ENCODE measurements at places on chromosomes 1 and 21.

- no peak for DNase-seq
Observed at GRCh38 chr1:17915511-17916197, 160.5 kb downstream of the ACTL8 start.

GRCh38 chr1:64508629-64509028, 38.7 kb downstream of the CACHD1 start:
- DNase-seq: no peak

DNA sequence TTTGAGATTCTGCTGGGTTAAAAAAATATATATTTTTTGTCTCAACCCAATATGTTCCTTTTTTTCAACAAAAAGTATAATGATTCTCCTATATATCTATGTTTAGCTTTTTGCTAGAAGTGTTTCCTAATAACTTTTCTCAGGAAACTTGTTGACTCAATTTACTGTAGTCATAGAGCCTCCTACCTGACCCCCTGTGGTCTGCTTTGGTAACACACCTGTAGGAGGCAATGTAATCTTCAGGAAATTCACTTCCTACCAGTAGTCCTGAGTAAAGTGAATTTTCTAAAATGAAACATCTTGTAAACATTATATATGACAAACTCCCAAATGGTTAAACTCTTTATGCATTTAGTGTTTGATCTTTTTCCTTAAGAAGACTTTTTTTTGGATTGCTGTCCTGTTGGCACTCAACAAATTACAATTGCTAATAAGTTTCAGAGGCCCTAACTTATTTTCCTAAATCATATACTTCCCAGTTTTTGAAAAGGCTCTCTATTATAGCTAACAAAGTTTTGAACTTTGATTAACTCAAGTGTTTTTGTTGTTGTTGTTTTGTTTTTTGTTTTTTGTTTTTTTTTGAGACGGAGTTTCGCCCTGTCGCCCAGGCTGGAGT, 118.3 kb downstream of the OLFML2B start:
- no peak for DNase-seq

DNA sequence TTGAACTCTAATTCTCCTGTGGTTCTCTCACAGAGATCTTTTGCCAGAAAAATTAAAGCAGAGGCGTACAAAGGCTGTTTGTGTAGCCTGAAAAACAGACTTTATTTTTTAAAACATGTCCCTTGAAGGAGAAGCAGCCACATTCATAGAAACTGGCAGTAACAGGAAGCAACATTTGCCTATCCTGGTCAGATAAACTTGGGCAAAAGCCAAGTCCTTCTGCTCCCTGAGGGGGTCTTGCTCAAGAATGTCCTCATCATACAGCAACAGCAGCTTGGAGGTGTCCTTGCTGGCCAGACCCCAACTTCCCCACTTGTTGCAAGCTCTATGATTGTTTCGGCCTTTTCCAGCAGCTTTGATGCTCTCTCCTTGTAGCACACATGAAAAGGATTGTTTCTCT, 36.3 kb downstream of the MSTO1 start:
- no peak for DNase-seq

DNA sequence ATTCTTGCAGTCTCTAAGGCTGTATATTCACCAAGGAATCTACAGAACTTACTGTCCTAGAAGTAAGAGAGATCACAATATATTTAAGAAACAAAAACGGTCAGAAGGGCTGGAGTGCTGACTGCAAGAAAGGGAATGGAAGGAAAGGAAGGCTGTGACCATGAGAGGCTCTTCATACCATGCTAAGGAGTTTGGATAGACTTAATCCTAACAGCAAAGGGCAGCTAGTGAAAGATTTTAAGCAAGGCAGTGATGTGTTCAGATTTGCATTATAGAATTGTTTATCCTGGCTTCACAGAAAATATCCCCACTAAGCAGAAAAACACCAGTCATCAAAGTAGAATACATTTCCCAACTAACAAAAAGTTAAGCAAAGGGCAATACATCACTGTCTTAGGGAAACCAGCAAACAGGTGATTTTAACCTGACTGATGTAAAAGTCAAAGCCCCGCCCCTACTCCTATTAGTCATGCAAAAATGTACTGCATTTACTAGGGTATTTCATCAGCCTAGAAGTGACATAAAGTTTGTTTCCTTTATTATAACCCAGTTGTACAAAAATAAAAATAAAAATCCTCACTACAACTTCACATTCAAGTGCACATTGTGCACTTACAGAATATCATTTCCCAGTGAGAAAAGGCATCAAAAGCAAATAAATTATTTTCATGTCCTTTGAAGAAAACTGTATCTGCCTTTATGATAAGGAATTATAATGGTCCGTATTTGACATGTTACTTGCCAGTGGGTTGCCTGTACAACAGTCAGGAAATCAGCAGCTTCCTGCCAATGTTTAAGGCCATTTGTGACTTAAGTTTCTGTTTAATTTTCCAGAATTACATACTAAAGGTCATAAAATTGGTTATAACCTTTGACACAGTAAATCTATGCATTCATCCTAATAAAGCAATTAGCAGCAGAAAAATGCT, 17.2 kb downstream of the JAK1 start:
- no peak for DNase-seq

Measured in activated T-helper 1 cell treated with Interleukin-2 at 50 U/mL for 16 hours (primary cell).